HEK293T (cell line): ENCODE measurements at places on chromosomes 3 and 15.

DNA sequence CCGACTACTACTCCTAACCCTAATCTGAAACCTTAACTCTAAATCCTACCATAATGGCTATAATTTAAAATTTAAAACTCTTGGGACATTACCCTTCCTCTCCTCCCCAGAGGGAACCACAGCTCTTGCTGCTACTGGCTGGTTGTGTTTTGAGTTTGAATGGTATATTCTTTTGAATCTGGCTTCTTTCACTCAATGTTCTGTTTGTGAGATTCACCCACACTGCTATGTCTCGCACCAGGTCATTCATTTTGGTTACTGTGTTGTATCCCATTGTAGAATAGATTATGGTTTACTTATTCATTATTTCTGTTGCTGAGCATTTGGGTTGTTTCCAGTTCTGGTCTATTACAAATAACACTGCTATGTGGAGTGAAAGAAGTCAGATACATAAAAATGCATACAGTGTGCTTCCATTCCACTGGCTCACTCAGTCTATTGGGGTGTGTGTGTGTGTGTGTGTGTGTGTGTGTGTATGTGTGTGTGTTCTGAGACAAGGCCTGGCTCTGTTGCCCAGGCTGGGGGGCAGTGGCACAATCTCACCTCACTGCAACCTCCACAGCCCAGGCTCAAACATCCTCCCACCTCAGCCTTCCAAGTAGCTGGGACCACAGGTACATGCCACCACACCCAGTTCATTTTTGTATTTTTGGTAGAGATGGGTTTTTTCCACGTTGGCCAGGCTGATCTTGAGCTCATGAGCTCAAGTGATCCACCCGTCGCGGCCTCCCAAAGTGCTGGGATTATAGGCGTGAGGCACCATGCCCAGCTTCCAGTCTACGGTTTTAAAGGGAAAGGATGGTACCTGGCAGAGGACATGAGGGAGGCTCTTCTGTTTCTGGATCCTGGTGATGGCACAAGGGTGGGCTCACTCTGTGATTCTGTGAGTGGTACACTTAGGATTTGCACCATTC is 19.2 kb upstream of the SYNM start:
- no peak for DNase-seq

DNA sequence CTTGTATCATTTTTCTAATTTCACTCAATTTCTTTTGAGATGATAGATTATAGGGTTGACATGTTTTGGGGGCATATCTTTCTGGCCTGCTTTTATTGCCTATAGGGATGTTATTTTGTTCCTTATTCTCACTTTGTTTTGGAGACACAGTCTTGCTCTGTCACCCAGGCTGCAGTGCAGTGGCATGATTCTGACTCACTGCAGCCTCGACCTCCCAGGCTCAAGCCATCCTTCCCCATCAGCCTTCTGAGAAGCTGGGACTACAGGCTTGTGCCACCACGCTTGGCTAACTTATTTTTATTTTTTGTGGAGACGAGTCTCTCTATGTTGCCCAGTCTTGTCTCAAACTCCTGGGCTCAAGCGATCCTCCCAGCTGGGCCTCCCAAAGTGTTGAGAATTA is 72.8 kb upstream of the FAN1 start:
- DNase-seq, result no peak

DNA sequence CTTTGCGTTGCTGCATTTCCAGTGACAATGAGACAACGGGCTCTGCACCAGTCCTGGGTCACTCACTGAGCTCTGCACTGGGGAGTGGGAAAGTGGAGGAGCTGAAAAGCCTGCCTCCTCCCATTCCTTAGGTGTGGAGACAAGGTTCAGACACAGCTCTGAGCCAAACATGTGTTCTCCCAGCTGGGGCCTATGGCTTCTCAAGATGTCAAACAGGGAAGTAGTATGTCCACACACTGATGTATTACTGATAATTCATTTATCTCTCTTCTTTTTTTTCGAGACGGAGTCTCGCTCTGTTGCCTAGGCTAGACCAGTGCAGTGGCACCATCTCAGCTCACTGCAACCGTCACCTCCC is 90.2 kb upstream of the SLC4A7 start:
- no peak for DNase-seq

DNA sequence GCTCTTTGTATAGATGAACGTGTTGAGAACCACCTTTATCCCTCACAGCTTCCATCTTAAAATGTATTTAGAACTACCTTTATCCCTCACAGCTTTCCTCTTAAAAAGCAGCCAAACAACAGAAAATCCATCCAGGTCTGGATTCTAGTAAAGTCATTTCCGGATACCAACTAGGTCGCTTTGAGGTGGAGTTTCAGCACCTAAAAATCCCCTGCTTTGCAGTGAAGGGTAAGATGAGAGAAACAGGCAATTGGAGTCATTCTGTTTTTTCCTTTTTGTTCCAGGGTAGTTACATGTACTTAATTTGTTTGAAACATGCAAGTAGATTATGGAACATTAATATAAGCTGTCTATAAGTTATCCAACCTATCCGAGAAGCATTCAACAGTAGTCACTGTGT is 192.0 kb downstream of the UBE2E2 start:
- DNase-seq, result no peak

- peak; percentile 4 for DNase-seq
Observed at GRCh38 chr3:26280517-26280916, 342.1 kb upstream of the LRRC3B start.

DNA sequence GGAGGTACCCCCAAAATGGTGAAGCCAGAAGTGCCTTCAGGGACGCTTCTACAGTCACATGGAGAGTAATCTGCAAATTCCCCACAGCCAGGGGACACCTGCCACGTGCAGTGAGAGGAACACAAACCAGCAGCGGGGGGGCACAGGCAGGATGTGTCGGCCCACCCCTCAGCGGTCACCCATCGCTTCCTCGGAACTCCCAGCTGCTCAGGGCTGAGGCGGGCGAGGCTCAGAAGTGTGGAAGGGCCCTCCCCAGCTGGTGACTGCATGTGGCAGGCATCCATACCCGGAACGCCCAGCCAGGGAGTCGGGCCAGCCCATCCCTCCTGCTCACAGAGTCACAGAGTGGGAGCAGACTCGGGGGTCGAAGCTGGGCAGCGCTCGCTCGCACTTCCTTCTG is 63.7 kb downstream of the SLC12A8 start:
- no peak for DNase-seq

- DNase-seq, result no peak
Observed at GRCh38 chr15:80514071-80514780, 110.0 kb downstream of the ARNT2 start.

- DNase-seq, result no peak
Observed at GRCh38 chr3:24161841-24162240, 216.8 kb downstream of the NR1D2 start.

DNA sequence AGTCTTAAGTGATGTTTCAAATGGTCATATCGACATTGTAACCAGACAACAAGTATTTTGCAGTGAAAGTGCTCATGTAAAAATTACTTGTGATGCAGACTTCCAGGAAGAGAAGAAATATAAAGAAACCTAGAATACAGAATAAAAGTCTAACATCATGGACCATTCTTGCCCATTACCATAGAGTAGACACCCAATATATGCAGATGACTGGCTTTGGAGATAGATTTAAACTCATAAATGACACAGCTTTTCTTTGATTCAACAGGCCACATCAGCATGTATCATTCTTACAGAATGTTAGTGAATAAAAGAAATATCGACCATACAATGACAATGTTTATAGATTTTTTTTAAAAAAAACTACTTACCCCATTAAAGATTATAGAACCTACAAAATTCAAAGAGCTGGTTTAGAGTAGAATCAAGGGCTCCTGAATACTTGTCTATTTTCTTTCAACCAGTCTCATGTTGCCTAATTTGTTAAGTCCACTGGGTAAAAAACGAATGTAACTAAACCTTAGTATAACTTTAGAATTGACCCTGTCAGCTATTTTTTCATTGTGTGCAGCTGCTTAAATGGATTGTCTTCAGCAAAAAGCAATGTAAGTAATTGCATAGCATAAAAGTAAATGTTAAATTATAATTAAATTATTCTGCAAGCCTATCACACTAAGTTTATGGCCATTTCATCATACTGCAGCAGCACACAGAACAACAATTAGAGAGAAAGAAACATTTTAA is 268.7 kb upstream of the AGTR1 start:
- no peak for DNase-seq
